ENCODE measurements at places on chromosomes 3 and 15.

- no peak for DNase-seq
These were observed 22.4 kb downstream of the CHD2 start for GRCh38 chr15:92922418-92923002.

GRCh38 chr3:44186111-44186672 lies 55.5 kb upstream of the TOPAZ1 start:
- DNase-seq, result no peak

DNA sequence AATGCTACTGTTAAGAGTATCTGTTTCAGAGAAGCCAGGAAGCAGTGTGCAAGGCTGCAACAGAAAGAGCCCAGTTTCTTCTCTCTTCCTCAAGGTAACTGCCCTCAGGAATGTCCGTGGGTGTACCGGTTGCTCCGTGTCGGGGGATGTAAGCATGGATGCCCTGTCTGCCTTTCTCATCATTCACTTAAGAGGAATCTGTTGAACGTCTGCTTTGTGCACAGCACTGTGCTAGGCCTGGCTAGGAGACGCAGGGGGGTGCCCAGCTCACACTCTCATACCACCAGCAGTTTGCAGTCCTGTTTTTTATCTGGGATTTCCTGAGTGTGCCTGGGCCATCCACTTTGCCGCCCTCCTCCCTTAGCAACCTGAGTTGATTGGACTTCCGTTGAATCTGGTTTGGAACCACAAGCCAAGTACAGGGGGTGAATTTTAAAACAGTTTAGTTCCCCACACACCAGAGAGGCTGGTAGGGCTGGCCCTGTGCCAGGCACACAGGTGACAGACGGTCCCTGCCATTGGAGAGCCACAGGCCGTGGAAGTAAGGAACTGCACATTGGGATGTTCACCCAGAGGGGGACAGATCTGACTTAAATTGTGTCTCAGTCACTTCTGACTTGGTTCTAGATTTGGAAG lies 11.2 kb downstream of the BOC start:
- DNase-seq, result no peak

DNA sequence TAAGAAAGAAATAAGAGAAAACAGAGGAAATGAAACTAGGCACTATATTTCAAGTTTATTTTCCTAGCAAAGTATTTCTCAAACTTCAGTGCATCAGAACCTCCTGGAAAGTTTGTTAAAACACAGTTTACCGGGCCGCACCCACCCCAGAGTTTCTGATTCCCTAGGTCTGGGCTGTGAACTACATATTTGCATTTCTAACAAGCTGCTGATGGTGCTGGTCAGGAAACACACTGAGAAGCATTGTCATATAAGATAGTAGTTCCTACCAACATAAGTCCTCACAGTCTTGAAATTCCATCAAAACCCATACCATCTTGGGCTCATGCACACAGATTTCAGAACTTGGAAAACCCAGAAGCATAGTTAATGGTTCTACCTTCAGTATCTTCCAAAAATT lies 8.3 kb downstream of the SLC9A9 start:
- no peak for DNase-seq

DNA sequence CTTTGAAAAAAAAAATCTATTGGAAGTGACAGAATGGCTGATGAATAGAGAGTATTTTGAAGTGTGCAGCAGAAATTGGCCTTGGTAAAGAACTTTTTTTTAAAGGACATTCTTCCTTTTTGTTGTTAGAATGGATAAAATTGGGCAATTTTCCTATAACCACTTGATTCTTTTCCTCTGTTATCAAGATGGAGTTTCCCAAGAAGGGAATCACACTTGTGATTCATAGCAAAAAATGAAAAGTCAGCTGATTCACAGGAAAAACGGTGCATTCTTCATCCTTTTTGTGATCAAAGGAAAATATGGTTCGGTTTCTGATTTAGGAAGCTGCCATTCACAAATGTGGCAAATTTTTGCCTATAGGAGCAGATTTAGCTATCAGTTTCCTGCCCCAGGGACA lies 486.8 kb downstream of the GBE1 start:
- no peak for DNase-seq

- DNase-seq, result no peak
These were observed 34.1 kb downstream of the CCDC191 start for GRCh38 chr3:114022145-114022802.

DNA sequence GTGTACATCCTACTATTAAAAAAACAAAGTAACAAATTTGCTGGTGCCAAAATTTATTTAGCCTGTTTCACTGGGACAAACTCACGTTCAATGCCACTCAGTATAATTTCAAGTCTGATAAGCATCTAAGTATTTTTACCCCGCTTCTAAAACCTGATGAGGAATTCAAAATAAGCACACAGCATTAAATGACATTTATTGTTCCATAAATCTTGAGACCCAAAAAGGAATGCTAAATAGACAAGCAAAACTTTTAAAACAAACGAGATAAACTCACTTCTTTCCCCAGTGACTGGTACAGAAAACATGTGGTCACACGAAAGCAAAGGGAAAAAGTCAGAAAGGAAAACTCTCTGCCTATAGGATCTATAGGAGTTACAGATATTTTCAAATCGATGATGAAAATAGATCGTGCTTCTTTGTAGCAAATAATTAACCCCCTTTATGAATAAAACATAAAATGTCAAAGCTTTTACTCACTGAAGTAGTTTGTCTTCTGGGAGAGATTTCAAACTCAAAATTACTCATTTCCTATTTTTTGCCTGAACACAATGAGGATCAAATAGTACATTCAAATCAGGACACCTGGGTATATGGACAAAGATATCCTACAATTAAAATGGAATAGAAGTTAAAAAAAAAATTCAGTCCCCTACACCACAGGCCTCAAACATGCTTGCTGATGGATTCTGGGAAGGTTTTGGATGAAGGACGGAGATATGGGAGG lies 51.7 kb downstream of the UBP1 start:
- DNase-seq, result peak; percentile 13

DNA sequence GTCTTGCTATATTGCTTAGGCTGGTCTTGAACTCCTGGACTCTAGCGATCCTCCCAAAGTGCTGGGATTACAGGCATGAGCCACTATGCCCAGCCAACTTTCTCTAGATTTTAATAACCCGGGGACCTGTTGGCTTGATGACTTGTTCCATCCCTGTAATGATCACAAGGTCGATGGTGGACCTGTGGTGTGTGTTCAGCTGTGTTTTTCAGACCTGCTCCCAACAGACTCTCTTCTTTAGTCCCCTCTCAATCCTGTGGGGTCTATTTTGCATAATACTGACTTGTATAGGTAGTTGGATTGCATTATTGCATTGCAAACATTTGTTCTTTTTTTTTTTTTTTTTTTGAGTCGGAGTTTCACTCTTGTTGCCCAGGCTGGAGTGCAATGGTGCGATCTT lies 1.9 kb downstream of the MAP2K1 start:
- no peak for DNase-seq

- DNase-seq, result peak; percentile 54
These were observed 205.6 kb downstream of the VGLL3 start for GRCh38 chr3:86785386-86785785.

DNA sequence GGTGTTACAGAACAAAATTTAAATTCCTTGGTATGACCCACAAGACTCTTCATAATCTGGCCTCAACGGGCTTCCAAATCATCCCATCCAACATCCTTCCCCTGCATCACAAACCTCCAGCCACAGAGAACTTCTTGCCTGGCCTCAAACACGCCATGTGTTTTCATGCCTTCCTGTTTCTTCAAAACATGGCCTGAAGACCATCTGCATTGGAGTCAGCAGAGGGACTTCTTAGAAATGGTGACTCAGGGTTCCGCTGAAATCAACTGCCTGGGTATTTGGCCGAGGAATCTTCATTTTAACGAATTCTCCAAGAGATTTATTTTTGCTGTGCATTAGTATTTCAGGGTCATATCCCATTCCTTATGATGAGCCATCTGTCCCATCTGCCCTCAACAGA lies 138.1 kb upstream of the RAP2B start:
- no peak for DNase-seq

DNA sequence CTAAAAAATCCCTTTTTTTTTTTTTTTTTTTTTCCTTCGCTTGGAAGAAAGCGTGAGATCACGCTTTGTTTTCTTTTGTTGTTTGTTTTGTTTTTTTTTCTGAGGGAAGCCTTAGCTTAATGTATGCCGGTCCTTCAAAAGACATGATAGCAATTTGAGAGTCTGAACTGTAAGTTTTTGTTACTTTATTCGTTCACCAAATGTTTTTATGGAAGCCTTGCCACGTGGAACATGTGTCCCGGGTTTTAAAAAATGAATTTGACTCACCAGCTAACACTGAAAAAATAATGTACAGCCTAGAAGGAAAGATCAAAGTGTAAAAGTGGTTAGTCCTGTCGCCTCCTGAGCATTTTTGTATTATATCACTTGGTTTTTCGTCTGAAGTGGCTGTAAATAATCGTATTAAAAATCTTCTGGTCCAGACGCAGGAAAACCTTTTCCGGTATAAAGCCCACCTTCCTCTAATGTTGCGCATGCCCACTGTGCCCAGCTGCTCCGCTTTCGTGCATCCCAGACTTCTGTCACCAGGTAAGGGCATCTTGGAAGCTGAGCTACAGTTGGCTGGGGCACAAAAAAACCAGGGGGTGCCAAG lies 795 bp upstream of the MYNN start:
- DNase-seq, result peak; percentile 80

GRCh38 chr3:127304121-127304744 lies 16.4 kb upstream of the PRR20G start:
- peak; percentile 75 for DNase-seq

GRCh38 chr3:16059711-16060357 lies 114.6 kb upstream of the GALNT15 start:
- no peak for DNase-seq

- no peak for DNase-seq
These were observed 563.1 kb downstream of the GRM7 start for GRCh38 chr3:7423995-7424394.

DNA sequence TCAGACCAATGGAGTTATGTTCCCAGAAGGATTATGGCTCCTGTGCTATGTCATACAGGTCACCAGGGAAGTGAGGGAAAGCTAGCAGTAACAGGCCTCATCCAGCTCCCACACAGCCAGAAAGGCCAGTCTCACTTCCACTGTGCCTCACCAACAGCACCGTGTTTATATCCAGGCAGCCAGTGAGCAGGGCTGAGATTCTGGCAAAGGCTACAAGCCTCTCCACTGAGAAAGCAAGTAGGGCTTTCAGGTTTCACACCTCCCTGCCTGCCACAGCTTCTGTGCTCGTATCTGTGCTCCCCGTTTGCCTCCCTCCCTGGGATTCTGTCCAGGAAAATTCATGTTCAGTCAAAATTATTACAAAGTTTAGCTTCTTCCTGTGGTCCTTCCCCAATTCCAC lies 14.9 kb upstream of the CFAP20DC start:
- DNase-seq, result no peak
